SHP77 treated with DMSO at 0.1 percent for 48 hours (cell line): ENCODE measurements at places on chromosomes 3 and 15.

- no peak for DNase-seq
These were observed 79.2 kb downstream of the P3H2 start for GRCh38 chr3:190041333-190042041.

DNA sequence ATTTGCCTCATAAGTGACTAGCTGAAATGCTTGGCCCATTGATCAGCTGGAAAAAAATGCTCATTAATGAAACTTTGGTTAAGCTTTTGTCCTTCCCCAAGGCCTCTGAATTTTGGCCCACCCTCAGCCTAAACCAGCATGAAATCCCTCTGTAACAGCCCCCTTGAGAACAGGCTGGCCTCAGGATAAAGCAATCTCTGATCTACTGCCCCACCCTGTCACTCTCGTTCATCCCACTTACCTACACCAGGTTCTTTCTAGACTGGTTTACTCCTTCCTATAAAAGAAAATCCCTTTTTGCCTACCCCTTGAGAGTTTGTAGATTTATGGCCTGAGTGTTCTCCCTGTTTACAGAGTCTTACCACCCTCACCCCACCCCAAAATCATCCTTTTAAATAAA, 3.4 kb upstream of the AEN start:
- DNase-seq, result no peak

DNA sequence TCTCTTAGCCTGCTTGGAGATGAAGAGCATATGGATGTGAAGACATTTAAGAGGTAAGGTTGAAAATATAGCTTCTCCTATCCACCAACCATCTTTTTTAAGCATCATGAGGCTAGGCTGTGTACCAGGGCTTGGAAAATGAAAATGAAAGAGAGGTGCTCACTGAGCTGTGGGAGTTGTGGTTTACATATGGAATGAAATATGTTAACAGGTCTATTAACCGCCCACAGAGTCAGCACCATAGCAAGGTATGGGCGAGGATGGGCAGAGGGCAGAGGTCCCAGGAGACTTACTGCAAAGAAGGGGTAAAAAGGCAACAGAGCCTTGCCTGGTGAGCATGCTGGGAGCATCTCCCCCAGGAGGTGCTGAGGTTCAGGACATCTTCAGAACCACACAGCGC, 273.1 kb downstream of the GABRG3 start:
- DNase-seq, result no peak

- no peak for DNase-seq
These were observed 78.4 kb downstream of the THRB start for GRCh38 chr3:24416224-24416623.

DNA sequence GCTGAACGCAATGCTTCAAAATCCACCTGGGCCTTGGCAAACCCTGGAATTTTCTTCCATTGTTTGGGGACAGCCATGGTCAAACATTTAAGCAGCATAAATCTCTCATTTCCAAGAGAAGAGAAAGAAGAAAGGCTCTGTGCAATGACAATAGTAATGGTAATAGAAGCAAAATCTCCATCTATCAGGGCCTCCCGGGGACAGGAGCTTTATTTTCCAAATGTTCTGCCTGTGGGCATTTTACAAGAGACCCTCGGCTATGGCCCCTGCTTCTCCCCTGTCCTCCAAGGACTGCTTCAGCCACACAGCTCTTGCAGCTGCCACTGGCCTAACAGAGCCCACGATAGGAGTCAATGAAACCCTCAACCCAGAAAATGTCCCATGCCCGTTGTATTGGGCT, 12.7 kb upstream of the FAM240A start:
- no peak for DNase-seq

GRCh38 chr3:55658690-55659562, 171.8 kb upstream of the WNT5A start:
- peak; percentile 10 for DNase-seq

GRCh38 chr15:66617137-66618090, 51.6 kb upstream of the LCTL start:
- DNase-seq, result no peak

GRCh38 chr3:177466074-177466473, 268.8 kb upstream of the TBL1XR1 start:
- DNase-seq, result no peak

- DNase-seq, result no peak
These were observed 149.2 kb upstream of the SLC24A5 start for GRCh38 chr15:47971637-47972036.

- DNase-seq, result no peak
These were observed 4.1 kb upstream of the STAB1 start for GRCh38 chr3:52490939-52491526.

DNA sequence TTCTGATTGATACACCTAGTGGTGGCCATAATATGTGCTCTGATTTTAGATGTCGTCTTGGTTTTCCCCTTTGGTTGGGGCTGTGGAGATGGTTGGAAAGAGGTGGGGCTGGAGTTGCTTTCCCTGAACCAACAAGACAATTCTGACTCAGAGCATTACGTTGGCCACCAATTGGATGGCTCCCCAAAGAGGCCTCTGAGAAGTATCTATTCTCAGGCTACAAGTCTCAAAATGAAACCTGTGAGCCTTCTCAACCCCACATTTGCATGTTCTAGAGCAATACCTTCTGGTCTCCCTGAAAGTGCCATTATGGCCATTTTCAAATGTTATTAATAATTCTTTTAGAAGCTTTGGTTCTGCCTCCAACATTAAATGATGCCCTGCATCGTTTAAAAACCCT, 188.4 kb upstream of the WNT5A start:
- no peak for DNase-seq

DNA sequence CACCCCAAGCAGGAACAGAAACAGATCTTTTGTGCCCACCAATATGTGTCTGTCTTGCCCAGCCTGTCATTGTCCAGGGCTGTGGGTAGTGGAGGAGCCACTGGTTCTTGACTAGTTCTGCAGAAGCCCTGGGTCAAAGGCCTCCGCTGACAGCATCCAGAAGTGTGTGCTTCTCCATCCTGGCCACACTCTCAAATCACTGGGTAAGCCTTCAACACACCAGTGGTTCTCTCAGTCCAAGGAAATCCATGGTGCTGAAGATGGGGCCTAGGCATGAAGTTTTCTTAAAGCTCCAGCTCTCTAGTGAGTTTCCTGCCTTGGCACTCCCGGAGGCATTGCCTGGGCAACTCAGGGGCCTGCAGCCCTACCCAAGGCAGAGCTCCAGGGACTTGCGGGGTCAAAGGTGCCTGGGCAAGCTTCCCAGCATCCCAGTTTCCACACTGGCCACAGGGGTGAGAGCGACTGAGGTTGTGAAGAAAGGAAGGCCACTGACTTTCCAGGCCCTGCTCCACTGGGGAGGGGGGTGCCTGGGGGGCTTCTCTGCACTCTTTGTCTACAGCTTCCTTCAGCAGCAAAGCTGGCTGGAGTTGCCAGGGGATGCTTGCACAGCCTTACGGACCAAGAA, 37.9 kb upstream of the RPL32 start:
- no peak for DNase-seq

- no peak for DNase-seq
These were observed 109.7 kb upstream of the FAM3D start for GRCh38 chr3:58776231-58776630.

DNA sequence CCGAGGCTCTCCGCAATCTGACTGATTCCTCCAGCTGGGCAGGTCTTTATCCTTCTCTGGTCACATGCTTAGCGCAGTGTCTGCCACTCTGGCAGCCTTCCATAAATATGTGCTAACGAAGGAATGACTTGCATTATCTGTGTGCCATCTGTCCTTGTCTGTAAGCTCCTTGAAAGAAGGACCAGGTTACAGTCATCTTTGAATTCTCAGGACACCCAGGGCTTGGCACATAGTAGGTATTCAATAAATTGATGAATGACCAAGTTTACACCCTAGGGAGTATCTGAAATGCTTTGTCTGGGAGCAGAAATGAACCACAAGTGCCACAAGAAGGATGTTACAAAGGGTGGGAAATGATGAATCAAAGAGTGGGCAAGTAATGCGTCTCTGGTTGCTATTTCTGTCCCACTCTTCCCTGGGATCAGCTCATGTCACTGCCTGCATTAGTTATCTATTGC, 16.5 kb upstream of the FAM3D start:
- DNase-seq, result peak; percentile 5

DNA sequence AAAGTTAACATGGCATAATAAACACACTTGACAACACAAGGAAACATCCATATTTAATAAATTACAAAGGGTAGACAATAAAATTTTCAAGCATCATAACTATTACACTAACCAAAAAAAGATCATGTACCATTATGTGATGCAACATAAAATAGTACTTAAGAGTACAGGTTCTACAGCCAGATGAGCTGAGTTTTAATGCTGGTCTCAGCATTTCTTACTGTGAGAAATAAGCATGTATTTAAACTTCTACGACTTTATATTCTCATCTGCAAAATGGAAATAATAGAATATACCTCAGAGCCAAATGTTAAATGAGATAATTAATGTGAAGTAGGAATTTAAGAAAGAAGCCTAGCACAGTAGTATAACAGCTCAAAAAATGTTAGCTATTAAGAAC, 33.7 kb upstream of the SLC12A8 start:
- DNase-seq, result no peak

GRCh38 chr15:41487802-41488201, 5.9 kb upstream of the ITPKA start:
- no peak for DNase-seq

DNA sequence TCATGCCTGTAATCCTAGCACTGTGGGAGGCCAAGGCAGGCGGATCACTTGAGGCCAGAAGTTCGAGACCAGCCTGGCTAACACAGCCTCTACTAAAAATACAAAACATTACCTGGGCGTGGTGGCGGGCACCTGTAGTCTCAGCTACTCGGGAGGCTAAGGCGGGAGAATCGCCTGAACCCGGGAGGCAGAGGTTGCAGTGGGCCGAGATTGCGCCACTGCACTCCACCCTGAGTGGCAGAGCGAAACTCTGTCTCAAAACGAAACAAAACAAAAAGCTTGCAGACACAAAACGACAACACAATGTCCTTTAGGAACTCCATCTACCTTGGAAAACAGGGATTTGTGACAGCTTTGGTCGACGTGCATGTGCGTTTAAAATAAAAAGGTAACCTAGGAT, 716 bp upstream of the KLHL24 start:
- no peak for DNase-seq

- no peak for DNase-seq
These were observed 123.4 kb downstream of the ATP10A start for GRCh38 chr15:25739687-25740121.

DNA sequence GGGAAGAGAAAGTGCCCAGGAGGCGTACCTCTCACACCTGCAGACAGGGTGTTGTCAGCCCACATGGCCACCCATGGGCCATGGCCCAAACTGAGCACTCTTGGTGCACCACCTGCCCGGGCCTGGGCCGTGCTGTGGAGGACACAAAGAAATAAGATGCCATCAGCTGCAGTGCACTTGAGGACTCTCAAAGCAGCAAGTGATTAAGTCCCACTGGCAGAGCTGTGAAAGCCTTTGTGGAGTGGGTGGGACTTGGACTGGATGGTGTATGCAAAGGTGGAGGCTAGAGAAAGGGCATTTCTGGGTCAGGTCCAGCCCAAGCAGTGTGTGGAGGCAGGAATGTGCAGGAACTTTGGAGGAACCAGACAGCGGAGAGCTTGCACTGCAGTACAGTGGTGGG, 122.3 kb downstream of the MEGF11 start:
- no peak for DNase-seq

DNA sequence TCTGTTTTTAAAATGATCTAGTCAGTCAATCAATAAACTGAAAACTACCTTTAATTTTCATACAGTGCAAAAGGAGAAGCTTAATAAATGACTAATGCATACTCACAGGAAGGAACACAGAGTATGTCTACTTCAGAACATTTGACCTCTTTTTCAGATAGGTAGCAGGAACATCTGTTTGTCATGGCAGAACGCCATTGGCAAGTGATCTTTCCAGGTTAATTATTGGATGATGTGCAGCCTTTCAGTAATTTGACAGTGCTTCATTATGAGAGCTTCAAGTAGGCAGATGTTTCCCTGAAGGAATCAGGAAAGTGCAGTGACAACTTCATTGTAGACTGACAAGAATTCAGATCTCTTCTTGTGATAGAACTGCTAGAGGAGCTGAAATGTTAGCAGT, 325.0 kb downstream of the OTOL1 start:
- DNase-seq, result peak; percentile 55

- no peak for DNase-seq
These were observed 769.5 kb upstream of the DPPA4 start for GRCh38 chr3:110106805-110107204.

- no peak for DNase-seq
These were observed 223.8 kb upstream of the LYSMD4 start for GRCh38 chr15:99956820-99957641.

- DNase-seq, result no peak
These were observed 17.0 kb downstream of the CX3CR1 start for GRCh38 chr3:39262846-39263245.

DNA sequence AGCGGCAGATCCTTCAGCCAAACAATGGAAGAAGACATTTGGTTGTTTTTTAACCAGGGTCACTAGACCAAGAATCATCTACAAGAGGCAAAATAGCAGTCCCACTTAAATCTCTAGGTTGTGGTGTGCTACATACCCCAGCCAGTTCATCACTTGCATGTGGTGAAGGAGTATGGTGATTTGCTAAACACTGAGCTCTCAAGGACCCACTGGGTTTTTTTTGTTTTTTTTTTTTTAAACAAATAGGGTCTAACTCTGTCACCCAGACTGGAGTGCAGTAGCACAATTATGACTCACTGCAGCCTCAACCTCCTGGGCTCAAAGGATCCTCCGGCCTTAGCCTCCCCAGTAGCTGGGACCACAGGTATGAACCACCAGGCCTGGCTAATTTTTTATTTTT, 508.0 kb downstream of the FOXP1 start:
- DNase-seq, result no peak

DNA sequence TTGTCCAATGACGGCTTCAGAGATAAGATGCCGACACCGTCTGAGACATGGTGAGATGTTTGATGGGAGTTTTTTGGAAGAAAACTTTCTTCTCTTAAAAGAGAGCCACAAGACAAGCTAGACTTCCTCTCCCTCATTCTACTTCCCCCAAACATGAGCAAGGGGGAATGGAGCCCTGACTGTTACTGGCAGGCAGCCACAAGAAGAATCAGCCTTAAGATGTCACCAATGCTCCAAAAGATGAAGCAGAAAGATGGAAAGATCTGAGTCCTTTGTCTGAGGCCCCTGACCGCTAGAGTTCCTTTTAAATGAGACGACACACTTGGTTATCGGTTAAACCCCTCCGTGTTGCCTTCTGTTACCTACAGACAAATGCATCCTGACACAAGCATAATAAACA, 108.7 kb downstream of the ST8SIA2 start:
- no peak for DNase-seq

DNA sequence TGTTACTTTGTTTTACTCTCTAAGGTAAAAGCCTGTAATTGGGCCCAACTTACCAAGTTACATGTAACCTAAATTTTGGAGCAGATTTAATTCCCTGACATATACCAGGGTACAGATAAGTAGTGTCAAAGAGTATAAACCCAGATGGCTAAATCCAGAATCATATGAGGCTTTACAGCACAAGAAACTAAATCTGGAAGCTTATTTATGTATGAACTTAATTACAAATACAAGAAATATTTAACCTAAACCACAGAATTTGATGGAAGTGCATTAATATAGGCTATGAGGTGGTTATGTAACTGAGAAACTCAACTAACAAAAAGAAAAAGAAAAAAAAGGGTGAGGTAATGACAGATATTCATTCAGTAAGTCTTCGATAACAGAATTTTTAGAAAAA, 930.2 kb upstream of the ALCAM start:
- no peak for DNase-seq
